NCI-H526 treated with DMSO at 0.1 percent for 48 hours (cell line): ENCODE measurements at places on chromosomes 1 and 21.

- DNase-seq, result no peak
Observed at GRCh38 chr1:194133152-194133551, 946.7 kb upstream of the B3GALT2 start.

- no peak for DNase-seq
Observed at GRCh38 chr1:3675436-3675835, 23.1 kb downstream of the TP73 start.

GRCh38 chr1:58896246-58897183 lies 112.7 kb upstream of the JUN start:
- peak; percentile 64 for DNase-seq

DNA sequence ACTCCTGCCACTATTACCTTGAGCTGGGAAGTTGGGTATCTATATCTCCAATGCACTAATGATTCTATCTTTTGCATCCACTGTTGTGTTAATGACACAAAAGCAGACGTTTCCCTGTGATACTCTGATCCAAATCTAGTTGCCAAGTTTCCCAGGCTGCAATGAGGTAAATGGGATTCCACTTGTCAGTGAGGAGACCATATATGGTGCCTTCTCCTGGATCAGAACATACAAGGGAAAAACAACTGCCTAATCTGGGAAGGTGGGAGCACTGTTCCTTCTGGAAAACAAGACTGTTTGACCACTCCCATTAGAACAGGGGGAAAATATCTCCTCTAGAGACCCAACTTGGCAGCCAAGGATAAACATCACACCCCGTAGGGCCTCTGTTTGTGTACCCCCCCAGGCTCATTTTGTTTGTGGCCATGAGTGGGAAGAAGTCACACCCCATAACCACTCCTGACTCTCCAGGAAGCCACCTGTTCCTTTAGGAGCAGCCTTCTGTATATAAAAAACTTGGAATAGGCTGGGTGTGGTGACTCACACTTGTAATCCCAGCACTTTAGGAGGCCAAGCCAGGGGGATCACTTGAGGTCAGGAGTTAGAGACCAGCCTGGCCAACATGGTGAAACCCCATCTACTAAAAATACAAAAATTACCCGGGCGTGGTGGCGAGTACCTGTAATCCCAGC lies 28.5 kb upstream of the SLC6A9 start:
- no peak for DNase-seq

- DNase-seq, result no peak
Observed at GRCh38 chr1:27446496-27447020, 43.4 kb downstream of the WASF2 start.

DNA sequence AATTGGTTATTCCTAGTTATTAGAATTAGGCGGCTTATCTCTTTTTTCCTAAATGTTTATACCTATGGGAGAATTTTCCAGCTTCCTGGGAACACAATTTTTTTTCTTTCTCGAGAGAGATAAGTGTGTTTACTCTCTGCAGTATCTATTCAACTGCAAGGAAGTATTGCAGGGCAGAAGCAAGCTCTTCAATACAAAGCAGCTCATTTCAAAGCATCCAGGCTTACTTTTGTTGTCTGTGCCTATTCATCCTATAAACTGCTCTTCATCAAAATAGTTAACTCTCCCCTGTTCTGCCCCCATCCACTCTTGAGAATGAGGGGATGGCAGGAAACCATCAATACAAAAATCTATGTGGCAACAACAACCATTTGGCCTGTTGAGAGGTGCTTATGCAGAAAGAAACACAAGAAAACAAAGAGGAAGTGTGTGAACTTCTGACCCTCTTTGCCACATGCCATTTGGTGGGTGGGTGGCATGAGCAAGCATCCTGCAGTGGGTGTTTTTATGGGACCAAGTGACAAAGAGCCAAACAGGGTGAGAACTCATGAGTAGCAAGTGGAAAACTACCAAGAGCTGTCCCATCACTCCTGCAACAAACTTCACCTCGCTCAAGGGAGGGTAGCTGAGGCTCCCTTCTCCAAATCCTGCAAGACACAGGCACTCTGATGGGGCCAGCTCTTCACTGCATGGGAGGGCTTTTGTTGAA lies 50.6 kb upstream of the MRPS6 start:
- DNase-seq, result no peak
